Peyer's patch (tissue), 4 donors: ENCODE measurements at places on chromosomes 7 and 10.

DNA sequence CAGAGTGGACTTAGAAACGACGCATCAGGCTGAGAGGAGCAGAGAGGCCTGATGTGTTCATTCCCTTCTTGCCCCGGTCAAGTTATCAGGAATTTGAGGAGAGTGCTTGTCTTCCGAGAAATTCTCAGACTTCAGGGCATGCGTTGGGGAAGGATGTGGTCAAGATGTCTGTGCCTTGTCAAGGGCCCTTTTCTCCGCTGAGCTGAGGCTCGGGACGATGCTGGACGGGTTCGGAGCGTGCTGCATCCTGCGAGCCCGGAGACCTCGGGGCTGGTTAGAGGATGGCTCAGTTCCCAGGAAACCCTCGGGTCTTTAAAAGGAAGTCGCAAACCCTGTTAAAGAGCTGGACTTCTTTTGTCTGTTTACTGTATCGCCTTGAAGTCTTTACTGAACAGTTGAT, 325.4 kb downstream of the ADARB2 start:
- DNase-seq, result no peak

DNA sequence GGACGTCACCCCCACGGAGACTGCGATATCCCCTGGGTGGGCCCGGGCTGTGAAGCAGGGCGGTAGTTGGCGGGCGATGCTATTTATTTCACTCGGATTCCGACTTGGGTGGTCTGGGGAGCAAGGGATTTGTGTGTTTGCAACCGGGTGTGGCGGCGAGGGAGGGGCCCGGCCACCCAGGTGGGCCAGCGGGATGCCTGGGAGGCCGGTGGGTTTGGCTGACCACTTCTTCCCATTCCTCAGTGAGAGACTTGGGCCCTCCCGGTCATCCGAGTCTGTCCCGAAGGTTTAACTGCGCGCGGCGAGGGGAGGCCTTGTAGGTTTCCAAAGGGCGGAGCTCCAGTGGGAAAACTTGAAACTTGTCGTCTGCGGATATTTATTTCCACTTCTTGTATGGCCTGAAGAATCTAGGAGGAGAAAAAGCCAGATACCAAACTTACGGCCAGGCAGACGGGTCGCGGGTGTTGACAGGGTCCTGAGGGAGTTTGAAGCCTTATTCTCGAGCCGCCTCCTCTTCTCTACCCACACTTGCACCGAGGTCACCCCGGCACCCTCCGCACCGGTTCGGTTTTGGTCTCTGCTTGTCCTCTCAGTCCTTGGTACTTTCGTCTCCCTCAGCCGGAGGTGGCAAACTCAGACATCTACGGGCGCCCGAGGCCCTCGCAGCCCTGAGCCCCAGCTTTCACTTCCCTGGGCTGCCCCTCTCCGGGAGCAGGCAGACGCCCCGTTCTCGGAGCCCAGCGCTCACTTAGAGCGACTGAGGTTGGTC, 17.9 kb downstream of the ZNF316 start:
- DNase-seq, result no peak

DNA sequence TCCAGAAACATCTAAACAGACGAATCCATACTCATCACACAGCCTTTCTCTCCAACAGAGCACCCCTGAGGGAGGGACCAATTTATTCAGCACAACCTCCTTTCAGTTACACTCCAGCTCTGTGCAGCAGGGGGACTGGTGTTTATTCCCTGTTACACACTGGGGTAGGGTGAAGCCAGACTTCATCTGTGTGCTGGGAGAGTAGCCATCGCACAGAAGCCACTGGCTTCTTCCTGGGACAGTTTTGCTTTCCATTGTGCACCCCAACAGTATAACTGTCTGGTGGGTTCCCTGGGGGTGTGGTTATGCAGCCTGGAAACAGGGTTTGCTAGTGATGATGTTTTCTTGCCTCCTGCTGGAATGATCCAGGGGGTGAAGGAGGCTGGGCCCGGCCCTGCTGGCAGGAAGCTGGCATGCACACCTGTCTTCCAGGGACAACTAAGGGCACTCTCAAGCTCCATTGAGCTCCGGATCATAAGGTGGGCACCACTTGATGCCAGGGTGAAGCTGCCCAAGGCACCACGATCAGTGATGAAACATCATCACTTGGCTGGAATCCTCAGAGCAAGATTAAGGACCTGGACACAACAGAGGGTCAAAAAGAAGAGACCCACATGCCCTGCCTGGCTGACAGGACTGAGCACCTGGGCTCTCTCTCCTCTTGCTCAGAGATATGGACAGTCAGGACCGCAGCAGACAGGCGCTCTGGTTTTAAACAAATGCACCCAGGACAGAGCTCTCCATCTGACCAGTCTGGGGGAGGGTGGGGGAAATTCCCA, 293.2 kb downstream of the GRID1 start:
- DNase-seq, result no peak

DNA sequence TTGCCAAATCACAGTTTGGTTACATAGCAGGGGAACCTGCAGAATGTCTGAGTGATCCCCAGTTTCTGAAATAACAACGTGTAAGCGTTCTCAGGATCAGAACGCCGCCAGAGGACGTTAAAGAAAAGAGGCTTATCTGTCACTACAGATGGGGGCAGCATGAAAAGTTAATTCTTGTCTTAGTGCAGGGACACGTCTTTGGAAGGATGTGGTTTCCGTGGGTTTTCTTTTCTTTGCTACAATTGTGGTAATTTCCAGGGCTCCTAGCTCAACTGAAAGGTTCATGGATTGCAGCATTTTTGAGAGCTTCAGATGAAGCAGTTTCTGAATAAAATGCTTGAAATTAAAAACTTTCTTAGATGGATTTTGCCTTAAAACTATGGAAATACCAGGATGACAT, 106.6 kb downstream of the PRKCQ start:
- DNase-seq, result peak; percentile 57

DNA sequence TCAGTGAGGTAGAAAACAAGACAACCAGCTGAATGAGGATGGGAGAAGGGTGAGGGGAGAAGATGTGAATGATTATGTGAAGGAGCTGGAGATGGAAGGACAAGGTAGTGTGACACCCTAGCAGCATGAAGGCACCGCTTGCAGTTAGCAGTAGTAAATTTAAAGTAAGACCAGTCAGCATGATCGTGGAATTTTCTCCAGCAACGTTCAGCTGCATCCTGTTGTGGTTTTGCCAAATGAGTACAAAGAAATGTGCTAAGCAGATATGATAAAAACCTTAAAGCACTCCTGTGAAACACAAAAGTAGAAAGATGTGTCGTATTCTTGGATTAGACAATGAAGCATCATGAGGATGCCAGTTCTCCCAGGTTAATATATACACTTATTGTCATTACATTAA, 34.1 kb upstream of the IFRD1 start:
- no peak for DNase-seq

GRCh38 chr7:71507680-71508602, 376.0 kb downstream of the GALNT17 start:
- DNase-seq, result no peak

DNA sequence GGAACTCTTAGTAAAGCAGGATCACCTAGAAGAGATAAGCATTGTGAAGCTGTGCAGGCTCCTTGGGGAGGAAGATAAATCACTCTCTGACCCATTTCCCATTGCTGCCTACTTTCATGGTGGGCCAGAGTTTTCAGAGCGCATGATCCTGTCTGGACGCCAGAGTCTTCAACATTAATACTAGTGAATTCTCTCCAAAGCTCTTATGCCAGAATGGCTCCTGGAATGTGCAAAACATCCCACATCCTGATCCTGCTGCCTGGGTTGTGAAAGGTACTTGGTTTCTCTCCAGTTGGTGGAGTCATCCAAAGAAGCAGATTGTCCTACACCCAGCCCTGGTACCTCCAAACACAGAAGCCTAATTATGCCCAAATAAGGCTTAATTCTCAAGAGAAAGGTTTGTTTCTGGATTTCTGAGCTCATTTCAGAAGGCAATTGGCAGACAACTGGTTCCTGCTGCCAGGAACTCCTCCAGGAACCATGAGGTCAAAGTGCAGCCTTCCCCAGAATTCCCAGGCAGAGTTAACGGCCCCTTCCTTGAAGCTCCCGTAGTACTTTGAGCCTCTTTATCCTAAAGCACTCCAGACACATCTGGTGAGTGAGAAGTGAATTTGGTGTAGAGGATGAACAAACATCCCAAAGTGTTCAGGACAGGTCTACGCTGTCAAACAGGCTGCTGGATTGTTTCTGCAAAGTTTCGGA, 495.2 kb downstream of the PLXNA4 start:
- DNase-seq, result no peak

DNA sequence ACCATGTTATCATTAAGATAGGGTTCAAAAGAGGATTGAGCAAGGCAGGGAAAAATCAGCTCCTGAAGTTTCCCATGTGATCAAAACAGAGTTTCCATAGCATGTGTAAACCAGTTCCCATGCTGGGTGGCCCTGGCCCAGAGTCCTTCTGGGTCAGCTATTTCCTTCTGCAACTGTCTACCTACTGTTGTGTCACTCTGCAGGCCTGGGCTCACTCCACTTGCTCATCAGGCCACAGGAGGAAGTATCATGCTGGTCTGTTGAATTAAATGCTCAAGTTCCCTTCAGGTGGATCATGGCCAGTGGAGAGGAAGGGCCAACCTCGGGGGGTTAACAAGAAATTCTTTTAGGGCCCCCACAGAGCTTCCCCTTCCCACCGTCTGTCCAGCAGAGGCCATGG, 104.7 kb downstream of the GFRA1 start:
- no peak for DNase-seq

GRCh38 chr7:29013931-29014330, 55.8 kb upstream of the TRIL start:
- no peak for DNase-seq

GRCh38 chr10:119100434-119101238, 3.3 kb upstream of the DENND10 start:
- DNase-seq, result no peak

- no peak for DNase-seq
These were observed 36.0 kb upstream of the RSU1 start for GRCh38 chr10:16853201-16853600.

GRCh38 chr10:96613576-96613975, 26.8 kb upstream of the TM9SF3 start:
- DNase-seq, result no peak

GRCh38 chr7:142516038-142516501, 233.2 kb upstream of the PRSS1 start:
- peak; percentile 74 for DNase-seq

DNA sequence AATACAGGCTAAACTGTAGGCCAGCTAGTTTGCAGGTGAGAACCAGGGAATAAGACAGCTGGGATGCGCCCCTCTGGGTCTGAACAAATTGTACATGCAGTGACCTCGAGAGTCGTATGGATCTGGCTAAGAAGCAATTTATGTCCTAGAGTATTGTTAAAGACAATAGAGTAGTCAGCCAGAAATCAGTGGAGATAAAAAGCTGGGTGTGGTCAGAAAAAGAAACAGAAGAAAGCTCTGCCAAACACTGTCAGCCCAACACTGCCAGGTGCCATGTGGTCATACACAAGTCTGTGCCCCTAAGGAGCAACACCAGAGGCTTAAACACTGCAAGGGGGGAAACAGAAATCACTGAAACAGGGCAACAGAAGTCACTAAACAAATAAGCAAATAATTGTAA, 62.2 kb downstream of the CNOT4 start:
- no peak for DNase-seq

DNA sequence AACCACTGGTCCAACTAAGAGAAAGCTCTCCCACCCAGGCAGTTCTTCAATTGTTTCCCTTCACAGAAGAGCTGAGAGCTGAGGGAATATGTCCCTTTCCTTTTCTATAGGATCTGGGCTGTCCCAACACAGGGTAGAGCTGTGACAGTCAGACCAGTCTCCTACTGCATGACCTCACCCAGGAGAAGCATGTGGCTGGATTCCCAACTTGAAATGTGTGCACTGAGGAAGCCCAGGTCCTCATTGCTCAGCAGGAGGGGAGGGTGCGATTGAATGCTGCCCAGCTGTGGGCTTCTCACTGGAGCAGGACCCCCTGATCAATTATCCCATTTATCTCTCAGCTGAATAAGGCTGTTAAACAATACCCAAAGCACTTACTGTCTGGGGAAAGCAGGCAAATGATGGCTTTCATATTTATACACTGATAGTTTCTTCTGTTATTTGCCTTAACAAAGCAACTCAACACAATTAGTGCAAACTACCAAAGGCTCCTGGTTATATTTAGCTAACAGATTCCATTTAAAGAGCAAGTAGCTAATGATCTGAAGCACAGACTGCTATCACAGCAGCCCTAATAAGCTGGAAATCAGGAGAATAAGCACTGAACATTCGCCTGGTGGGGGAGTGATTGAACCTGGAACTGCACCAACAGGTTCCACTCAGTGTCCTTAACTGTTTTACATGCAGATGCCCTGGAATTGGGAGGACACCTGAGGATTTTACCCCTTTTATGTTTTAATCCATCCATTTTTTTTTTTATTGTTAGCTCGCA, 508.8 kb downstream of the CCSER2 start:
- no peak for DNase-seq

GRCh38 chr10:72011468-72011867, 47.3 kb downstream of the CHST3 start:
- DNase-seq, result no peak

DNA sequence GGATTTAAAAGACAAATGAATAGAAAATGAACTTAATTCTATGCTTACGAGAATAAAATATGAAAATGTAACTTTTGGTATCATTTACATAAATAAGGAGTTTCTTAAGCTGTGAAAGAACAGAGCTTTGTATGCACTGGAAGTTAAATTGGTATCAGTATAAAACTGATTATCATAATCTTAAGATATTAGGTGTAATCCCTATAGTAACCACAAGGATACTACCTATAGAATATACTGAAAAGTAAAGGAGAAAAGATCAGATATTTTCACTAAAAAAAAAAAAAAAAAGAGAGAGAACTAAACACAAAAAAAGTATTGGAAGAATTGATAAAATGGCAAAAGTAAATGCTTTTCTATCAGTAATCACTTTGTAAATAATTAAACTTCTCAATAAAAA, 100.1 kb downstream of the TWIST1 start:
- DNase-seq, result no peak

GRCh38 chr10:106775127-106775526, 389.4 kb downstream of the SORCS1 start:
- no peak for DNase-seq

GRCh38 chr10:91453535-91453934, 43.4 kb downstream of the HECTD2 start:
- DNase-seq, result no peak

GRCh38 chr7:87216701-87217508, 2.6 kb downstream of the TMEM243 start:
- no peak for DNase-seq

GRCh38 chr10:1939016-1939415, 201.7 kb upstream of the ADARB2 start:
- DNase-seq, result peak; percentile 31

DNA sequence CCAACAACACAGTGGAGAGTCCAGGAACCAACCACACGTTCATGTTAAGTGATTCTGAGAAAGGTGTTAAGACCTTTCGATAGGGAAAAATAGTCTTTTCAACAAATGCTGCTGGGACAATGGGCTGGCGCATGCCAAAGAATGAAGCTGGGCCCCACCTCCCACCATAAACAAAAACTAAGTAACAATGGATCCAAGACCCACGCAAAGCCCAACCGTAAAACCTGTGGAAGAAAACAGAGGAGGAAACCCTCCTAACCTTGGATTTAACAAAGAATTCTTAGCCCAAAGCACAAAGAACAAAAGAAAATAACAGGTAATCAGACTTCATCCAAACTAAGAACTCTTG, 272.8 kb downstream of the ELFN1 start:
- DNase-seq, result no peak

GRCh38 chr7:95859429-95859828, 87.1 kb downstream of the DYNC1I1 start:
- DNase-seq, result no peak
